ENCODE measurements at places on chromosomes 2 and 18.

DNA sequence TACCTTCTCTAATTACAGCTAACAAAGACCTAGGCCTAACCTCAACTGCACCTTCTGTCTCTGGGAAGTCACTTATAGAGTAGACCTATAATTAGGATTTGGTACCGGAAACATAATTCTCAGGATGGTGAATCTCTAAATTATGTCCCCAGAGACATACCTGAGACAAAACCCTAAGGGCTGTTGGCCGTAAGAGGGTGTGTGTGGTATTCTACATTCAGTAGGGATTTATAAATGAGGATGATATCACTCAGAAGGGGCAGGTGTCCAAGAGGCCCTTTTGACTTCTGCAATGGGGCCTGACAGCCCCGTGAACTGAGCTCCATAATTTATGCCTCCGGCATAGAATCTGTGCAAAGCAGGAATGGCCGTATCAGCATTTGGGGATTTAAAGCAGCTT is 13.5 kb upstream of the DARS1 start:
- no peak for DNase-seq

- DNase-seq = no peak
These were observed 181.3 kb downstream of the SEPTIN10 start for GRCh38 chr2:109432421-109432820.

- DNase-seq = no peak
These were observed 48.7 kb upstream of the ANXA4 start for GRCh38 chr2:69693059-69693774.

GRCh38 chr2:219523031-219523671 is 8.9 kb downstream of the ASIC4 start:
- DNase-seq = peak; percentile 27

DNA sequence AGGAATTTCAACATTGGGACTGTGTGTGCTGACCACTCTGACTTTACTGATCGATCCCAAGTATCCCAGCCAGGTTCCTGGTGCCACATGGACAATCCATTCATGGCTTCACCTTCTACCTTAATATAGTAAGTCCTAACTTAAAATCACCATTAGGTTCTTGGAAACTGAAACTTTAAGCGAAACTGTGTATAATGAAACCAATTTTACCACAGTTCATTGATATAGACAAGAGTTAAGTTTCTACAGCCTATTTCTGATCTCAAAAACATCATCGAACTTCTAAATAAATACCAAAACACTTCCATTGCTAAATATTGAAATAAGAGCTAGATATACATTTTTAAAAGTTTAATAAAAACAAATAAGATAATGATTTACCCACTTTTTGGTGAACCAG is 4.4 kb upstream of the EXOC6B start:
- DNase-seq = no peak

GRCh38 chr2:120915670-120916069 is 180.0 kb downstream of the GLI2 start:
- peak; percentile 58 for DNase-seq

GRCh38 chr2:99987160-99987559 is 155.2 kb downstream of the AFF3 start:
- no peak for DNase-seq

- DNase-seq = no peak
These were observed 112.3 kb downstream of the BCL2 start for GRCh38 chr18:63207143-63207790.

DNA sequence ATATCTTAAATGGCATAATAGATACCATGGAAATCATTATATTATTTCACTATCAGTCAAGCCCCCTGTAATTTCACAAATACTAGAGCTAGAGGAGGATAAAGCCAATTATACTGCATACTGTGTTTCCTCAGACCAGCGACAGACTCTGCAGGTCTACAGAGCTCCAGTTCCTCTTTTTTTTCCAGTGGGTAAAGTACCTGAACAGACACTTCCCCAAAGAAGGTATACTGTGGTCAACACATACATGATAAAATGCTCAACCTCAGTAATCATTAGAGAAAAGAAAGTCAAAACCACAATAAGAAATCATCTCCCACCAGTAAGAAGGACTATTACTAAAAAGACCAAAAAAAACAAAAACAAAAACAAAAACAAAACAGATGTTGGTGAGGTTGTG is 44.6 kb downstream of the SCN7A start:
- no peak for DNase-seq

- peak; percentile 83 for DNase-seq
These were observed 21.1 kb downstream of the UGP2 start for GRCh38 chr2:63862806-63863205.

DNA sequence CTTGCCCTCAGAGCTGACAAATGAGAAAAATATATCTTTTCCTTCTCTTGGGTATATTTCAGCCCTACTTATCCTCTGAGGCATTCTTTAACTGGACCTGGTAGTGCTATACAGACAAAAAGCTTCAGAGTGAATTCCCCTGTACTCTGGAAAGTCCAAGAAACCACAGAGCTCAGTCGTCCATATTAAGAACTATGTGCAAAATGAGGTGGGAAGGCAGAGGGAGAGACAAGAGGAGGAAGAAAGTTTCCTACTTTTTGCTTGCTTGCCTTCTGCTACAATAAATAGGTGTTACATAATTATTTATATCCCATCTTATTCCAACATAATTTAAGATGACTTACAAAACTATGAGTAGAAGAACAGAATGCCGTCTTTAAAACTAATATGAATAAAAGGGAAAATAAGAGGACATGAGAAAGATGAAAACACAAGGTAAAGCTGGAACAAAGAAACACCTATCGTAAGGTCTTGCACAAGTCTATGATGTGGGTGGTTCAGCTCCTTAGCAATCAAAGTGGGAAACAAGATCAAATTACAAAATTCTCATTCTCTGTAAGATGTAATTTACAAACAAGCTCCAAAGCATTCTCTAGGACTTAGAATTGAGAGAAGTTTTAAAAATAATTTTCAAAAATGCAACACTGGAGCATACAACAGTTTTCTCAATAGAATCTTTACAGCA is 97.9 kb downstream of the BAZ2B start:
- peak; percentile 36 for DNase-seq

GRCh38 chr18:62236252-62236651 is 49.2 kb downstream of the RELCH start:
- no peak for DNase-seq

DNA sequence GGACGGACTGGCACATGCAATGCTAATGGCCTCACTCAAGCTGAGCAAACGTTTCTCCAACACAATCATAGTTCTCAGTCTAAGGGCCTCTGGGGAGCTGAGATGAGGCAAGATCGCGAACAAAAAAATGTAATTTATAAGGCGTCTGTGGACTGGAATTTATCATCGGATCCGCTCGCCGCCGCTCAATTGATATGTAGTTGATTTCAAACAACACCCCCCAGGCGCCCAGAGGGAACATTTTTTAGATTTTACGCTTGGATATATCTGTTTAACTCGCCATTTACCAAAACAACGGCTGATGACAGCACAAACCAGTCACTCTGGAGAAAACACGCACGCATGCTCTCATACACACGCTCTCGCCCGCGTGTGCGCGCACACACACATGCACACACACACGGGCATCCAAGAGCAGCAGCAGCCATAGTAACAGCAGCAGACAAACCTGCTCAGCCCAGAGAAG is 335.8 kb downstream of the SMAD2 start:
- DNase-seq = no peak

GRCh38 chr2:156580501-156580900 is 144.3 kb downstream of the GPD2 start:
- no peak for DNase-seq

- peak; percentile 50 for DNase-seq
These were observed 285.4 kb downstream of the NRXN1 start for GRCh38 chr2:50746526-50746925.

- no peak for DNase-seq
These were observed 98.3 kb upstream of the OTOS start for GRCh38 chr2:240238786-240239185.

DNA sequence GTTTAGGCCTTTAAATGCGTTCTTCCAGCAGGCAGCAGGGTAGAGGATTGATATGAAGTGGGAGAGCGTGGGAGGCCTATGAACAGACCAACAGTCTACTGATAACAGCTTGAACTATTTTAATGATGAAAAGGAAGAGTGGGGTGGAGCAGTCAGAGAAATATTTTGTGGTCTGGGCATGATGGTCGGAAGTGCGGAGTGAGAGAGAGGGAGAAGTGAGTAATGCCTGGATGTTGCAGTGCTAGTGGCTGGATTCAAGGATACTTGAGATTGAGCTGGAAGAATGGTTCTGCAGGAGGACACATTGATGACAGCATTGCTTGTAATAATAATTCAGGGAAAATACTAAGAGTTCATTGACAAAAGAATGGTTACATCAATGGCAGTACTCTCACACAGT is 151.0 kb upstream of the DAPL1 start:
- peak; percentile 52 for DNase-seq

- DNase-seq = no peak
These were observed 147.4 kb downstream of the TFCP2L1 start for GRCh38 chr2:121137571-121137970.

DNA sequence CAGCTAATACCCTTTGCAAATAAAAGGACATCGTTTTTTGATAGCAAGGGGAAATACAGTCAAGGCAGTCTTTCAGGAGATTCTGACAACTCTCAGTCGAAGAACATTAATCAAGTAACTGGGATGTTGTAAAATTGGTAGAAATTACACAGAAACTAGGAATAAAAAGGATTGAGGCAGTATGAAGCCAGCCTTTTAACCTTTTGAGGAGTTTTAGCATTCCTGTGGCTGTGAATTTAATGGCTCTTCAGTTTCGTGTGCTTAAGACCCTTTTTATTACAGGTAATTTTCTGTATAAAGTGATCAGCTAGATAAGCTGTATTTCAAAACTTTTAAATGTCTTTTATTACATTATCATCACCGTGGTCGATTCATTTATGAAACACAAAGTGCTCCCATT is 91.6 kb downstream of the ASXL3 start:
- no peak for DNase-seq

DNA sequence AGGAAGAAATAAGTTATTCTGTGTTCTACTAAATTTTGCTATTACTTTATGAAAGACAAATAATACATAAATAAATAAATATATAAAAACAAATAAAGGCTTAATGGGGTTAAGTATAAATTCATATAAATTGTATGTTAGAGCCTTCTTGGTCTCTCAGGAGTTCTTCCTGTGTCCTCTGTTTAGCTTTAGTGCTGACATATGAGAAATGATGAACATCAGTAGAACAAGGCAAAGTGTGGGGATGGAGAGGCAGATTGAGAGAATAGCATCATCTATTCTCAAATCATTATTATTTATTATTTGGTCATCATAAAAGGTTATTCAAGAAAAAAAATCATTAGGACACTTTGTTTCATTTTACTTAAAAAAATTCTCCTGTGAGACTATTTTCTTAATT is 468.1 kb upstream of the CHST9 start:
- DNase-seq = no peak

DNA sequence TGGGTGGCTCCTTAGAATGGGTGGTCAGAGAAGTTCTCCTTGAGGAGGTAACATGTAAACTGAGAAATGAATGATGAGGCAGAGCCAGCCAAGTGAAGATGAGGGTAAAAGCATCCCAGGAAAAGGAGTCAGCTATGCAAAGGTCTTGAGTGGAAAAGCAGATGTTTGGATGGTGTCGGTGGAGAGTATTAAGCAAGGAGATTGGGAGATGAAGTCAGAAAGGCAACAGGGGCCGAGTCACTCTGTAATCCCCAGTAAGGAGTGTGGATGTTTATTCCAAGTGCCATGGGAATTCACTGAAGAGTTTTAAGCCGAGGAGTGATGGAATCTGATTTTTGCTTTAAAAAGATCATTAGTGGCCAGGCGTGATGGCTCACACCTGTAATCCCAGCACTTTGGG is 3.4 kb upstream of the STAMBP start:
- DNase-seq = no peak

- peak; percentile 60 for DNase-seq
These were observed 77.5 kb upstream of the PROKR1 start for GRCh38 chr2:68565858-68566257.

DNA sequence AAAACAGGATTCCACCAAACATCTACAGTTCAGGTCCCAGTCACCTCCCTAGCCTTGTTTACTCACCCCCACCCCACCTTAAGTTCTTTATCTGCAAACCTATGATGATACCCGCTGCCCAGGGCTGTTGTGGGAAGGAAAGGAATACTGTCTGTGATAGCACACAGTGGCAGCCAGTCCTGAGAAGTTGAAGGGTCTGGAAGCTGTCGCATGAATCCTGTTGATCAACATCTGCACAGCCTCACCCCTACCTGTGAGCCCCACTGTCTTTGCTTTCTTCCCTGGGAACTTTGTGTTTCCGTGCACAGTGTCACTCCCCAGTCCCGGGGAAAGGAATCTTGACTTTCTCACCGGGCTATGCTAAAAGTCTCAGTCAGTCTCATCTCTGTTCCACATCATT is 160.7 kb upstream of the EPAS1 start:
- DNase-seq = no peak

GRCh38 chr18:29823671-29824070 is 1218.9 kb downstream of the DSC3 start:
- DNase-seq = no peak

DNA sequence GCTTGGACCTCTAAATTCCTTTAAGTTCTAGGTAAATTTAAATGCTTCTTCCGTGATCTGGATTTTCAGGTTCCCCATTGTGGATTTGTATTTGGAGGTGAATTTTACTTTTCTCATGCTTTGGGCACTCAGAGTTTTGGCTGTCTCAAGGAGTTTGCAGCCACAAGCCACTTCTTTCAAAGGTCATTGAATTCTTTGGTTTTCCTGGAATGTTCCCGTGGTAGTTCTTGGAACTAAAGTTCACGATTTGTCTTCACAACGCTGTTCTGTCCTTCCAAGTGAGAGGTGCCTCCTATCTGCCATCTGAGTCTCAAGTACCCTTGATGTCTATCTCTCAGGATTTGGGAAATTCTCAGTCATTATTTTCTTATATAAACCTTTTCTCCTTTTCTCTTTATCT is 1438.7 kb upstream of the ZEB2 start:
- no peak for DNase-seq

DNA sequence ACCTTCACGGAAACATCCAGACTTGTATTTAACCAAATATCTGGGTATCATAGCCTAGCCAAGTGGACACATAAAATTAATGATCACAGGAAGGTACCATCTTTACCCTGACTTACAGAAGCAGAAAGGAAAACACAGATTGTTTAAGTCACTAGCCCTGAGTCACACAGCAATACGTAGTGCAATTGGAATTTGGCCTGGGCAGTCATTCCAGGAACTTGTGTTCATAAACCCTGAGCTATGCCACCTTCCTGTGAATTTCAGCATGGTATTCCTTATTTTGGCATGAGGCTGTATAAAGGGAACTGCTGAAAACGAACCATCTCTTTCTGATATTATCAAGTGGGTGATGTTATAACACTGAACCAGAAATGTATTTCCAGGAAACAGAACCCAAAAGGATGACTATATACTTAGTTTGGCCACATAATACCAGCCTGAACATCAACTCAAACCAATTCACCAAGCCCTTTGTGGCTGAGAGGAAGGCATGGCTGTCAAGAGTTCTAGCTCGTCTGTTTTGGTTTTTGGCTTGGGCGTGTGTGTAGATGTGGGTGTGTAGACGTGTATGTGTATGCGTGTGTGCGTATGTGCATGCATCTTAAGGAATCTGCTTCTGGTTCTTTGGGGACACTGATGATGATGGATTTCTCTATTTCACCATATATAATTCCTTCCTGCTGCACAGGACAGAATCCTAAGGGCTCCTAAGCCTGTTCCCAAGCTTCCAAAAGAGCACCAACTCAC is 533.4 kb upstream of the ID2 start:
- DNase-seq = peak; percentile 80

GRCh38 chr2:57516698-57517340 is 529.8 kb upstream of the VRK2 start:
- DNase-seq = peak; percentile 42
